ENCODE measurements at places on chromosomes 11 and 22.

DNA sequence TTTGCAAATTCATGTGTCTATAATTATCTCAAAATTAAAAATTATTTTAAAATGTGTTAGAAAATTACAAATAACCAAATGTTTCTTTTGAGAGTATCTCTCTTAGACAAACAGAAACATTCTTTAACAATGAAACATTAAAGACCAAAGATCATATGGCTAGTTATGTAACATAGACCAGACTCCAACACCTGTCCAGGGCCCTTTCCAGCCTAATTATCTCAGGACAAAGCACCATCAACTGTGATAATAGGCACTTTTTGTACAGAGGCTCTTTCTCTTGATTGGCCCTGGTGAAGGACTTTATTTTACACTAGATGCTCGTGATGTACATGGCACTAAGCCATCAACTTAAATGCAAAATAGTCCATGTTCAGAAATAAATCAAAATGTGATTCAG, 5.0 kb upstream of the PLEKHA7 start:
- DNase-seq, result no peak

DNA sequence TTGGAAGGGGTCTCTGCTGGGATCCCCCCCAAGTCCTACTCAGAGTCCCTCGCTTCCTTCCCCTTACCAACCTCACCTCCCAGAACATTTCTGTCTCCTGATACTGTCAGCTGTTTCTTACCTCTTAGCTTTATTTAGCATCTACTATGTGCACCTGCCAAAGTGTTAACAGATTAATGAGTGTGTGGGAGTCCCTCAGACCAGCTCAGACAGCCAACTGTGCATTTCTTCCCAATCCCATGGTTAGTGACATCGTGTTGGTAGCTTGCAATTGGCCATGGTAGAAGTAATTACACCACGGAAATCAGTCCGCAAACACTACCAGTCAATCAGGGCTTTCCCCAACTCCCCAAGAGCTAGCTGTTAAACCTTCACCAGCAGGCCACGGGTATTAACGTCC, 150.6 kb downstream of the DSCAML1 start:
- no peak for DNase-seq

DNA sequence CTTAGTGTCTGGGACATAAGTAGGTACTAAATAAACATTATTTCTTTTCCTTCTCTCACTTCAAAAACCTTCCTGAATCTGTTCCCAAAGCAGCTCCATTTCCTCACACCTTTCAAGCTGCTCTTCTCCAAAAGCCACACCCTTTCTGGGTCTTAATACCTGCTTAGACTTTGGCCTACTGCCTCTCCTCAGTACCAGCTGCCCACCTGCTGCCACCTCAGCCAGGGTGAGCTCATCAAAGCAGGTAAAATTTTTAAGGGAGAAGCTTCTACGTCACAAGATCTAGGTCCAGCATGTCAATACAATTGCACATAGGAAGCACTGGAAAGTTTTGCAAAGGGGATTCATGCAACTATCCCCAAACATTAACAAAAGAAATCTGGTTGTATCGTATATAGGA, 108.4 kb downstream of the RPL27A start:
- DNase-seq, result no peak

DNA sequence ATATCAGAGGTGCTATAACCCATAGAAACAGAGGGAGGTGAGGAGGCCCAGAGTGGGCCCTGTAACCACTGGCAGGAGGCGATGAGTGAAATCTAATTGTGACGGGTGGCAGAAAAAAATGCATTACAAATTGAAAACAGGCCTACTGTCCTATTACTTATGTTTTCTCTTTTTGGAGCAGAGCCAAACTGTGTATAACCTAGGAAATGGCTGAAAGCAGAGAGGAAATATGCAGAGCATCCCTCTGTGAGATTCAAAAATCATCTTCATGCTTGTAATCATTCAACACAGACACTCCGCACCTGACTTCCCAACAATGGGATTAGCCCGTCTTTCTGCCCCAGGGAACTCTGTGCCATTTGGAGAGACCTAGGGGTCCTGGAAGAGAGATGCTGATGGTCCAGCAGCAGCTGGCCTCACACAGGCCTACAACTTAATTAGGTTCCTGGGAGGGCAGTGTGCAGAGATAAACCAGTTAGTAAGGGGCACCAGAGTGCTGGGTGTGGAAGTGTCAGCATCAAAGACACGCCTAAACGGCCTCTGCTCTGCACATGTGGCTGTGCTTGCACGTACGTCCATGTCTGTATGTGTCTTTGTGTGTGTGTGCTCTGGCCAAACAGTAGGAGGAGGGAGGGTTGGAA, 41.8 kb downstream of the MAP6 start:
- no peak for DNase-seq

- DNase-seq, result no peak
These were observed 37.7 kb upstream of the B3GAT1 start for GRCh38 chr11:134449713-134450112.

DNA sequence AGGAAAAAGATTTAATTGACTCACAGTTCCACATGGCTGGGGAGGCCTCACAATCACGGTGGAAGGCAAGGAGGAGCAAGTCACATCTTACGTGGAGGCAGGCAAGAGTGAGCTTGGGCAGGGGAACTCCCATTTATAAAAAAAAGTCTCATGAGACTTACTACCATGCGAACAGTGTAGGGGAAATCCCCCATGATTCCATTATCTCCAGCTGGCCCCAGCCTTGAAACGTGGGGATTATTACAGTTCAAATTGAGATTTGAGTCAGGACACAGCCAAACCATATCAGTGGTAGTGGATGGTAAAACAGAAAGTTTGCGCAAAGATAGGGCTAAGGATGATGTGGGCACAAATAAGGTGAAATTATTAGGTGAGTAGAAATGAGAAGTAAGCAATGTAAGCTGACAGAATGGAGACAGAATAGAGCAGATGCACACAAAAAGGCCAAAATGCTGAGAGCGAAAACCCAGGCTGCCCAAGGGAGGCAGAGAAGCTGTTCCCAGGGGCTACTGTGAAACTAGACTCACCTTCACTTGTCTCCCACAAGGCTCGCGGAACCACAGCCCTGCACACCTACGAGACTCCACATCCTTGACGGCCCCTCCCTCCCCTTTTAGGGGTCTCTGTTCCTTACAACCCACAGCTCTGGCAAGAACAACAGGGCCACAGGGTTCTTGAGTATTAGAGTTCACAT, 377.6 kb downstream of the CADM1 start:
- no peak for DNase-seq

DNA sequence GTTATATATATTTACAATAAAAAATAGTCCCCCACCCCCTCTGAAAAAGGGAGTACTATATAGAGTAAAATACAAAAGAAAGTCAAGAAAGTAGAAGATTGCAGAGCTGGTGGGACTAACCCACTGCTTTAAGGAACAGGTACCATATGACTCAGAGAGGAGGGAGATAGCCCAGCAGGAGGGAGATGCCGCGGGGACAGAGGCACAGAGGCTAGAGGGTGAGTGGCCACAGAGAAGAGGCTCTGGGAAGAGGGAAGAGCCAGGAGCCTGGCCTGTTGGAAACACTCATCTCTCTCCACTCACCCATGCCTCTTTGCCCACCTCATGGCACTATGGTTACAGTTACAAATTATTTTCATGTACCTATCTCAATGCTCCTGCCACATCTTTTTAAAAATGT, 53.6 kb upstream of the LYVE1 start:
- DNase-seq, result no peak

- DNase-seq, result no peak
These were observed 24.2 kb downstream of the MUC5AC start for GRCh38 chr11:1181853-1182535.

DNA sequence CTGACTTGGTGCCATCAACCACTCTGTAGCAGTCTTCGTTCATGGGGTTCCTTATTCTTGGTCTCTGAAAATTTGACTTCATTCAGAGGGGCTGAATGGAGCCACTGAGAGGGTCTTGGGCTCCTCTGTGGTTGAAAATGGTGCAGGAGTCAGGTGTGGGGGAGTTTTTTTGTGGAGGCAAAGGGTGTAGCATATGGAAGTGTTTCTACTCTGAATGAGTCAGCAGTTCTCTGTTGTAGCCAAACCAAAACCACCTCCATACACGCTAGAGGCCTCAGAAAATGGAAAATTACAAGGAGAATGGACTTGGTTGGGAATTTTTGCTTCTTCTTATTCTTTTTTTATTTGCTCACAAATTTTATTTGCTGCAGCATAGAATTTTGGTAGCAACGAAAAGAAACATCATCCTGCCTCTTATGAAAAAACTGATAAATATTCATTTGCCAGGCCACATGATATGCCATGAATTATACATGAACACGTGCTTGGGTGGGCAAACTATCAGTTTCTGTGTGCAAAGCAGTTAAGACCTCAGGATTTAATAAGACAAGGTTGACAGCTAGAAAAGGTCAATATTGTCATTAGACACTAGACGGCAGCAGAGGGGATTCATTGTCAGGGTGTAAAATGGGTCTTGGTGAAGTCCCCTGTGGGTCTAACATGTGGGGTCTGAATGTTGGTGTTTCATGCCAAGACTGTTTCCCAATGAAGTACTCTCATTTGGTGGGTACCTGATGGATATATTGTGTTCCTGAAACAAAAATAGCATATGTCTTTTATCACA, 111.7 kb downstream of the MYO18B start:
- DNase-seq, result no peak

DNA sequence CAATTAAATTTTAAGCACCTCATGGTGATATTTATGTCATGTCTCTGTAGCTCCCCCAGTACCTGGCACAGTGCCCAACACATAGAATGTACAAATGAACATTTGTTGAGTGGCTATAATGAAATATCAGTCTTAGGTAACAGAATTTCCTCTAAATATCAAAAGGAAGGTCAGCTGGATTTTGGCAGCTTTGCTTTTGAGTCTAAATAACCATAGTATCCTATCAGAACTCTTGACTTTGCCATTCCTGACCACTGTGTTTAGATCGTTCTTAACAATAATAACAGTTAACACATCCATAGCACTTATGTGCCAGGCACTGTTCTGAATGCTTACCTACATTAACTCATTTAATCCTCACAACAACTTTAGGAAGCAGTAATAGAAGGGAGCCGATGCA, 26.6 kb downstream of the TMEM123 start:
- no peak for DNase-seq

DNA sequence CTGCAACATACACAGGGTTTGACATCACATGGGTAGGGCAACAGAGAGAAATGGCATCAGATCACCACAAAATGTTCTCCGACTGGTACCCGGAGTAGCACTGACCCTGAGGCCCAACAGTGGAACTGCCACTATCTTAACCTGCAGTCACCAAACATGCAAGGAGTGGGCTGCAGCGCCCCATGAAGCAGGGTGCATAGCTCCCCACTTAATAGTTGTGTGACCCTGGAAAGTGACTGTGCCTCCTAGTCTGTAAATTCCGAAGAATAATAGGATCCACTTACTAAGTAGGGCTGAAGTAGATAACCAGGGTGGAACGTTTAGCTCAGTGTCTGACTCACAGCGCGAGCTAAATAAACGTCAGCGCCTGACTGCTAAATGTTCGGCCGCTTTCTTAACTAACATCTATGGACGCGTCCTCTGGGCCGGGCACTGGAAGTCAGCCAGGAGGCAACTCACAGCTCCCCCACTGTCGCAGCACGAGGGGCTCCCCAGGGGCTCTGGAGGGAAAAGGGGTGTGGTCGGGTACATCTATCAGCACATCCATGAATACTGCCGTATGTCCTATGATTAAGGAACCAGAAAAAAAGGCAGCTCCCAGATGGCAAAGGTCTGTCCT, 777 bp downstream of the LTO1 start:
- no peak for DNase-seq

DNA sequence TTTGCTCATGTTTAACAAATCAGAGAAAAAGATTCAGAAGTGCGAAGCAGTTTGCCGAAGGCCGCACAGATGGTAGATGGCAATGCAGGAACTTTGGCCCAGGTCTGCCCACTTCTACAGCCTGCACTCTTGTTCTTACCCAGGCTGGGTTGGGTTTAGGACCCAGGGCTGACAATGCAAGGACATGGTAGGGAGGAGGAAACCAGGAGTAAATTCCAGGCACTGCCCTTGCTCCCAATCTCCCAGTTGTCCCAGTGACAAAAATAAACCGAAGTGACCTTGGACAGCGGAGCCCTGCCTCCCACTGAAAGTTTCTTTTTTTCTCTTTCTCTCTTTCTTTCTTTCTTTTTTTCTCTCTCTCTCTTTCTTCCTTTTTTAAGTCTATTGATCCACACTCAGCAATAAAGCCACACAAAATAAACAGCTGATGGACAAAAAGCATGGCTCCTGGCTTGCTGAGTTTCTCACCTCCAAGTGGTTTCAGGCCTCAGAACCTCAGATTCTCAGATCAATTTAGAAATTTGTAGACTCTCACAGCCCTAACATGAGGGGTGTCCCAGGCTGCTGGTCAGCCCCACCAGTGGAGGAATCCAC, 33.5 kb upstream of the FCHSD2 start:
- DNase-seq, result no peak

DNA sequence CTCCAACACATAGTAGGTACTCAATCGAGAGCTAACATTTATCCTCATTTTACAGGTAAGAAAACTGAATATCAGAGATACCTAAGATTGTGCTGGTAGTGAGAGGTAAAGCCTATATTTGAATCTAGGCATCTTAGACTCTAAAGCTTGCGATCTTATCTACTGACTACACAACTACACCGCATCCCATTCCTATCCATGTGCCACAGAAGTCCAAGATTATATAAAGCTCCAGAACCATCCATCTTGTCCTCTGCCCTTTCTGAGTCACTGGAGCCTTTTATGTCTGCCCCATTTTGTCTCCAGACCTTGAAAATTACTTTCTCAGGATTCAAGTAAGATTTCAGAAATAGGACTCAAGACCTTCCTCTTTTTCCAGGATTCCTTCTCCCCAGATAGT, 84.4 kb downstream of the OR5AK2 start:
- DNase-seq, result no peak

DNA sequence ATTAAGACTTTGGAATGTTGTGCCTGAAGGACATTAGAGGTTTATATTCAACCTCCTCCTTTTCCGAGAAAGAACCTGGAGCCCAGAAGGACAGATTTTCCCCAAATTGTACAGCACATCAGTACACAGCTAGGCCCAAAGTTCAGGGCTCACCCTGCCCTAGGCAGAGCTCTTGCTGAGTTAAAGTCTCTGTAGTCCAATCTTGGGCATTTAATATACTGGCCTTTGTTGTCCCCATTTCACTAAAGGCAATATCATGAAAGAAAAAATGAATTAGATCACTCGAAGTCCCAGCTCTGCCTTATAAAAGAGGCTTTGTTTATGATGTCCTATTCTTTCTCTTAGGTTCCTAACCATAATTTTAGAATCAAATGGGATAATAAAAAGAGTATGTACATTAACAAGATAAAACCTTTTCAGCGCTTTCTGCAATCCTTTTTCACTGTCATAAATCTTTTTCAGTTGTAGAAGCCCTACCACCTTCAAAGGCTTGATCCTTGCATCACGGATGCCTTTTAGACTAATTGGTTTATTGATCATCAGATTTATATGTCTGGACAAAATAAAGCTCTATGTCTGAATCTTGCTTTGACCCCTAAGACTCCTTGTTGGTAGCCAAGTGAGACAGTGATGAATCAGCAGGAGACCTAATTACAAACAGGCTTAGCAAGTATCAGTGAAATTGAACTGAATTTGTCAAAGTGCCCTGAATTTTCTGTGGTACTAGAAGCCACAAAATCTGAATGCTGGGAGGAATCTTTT, 39.8 kb downstream of the RELT start:
- DNase-seq, result no peak

All from amygdala (tissue), 56 donors.